Common myeloid progenitor, CD34-positive (primary cell): ENCODE measurements at places on chromosomes 5 and 9.
A peak's percentile ranks its signal among the peaks of the same experiment; 100 is the strongest.

GRCh38 chr9:89505048-89505447 is 7.1 kb upstream of the SEMA4D start:
- no peaks in the 10 kb centered on the region for H3K27me3 ChIP-seq
- H3K4me3 ChIP-seq, result no peak overlapping the region
- H3K27ac ChIP-seq, result no peak overlapping the region
- H3K4me1 ChIP-seq, result peaks cover 55% of the 10 kb centered on the region
- DNase-seq, result no peak
- no peaks in the 10 kb centered on the region for H3K36me3 ChIP-seq

- peak overlapping the region; percentile 25 for H3K27ac ChIP-seq
- DNase-seq, result no peak
- peaks cover 71% of the 10 kb centered on the region for H3K4me1 ChIP-seq
- peak overlapping the region; percentile 42 for H3K4me3 ChIP-seq
- no peaks in the 10 kb centered on the region for H3K27me3 ChIP-seq
These were observed 825 bp upstream of the TOR4A start for GRCh38 chr9:137276473-137277328.

- no peak overlapping the region for H3K27ac ChIP-seq
- no peak overlapping the region for H3K4me3 ChIP-seq
- no peak for DNase-seq
These were observed 12.6 kb upstream of the KIF27 start for GRCh38 chr9:83933790-83934189.

DNA sequence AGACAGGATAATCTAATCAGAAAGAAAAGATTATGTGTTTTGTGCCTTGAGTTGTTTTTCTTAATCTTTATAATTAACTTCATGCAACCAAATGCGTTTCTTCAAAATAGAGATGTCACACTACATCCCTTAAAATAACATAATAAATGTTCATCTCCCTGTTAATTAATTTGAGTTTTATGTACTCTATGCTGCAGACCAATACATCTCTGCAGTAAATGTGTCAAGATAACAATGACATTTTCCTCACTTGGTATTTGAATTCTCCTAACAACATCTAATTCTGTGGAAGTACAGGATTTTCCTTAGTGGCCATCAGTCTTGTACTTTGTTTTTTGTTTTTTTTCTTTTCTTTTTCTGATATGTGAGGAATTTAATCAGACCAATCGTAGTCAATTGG is 279.2 kb upstream of the TYRP1 start:
- no peak for DNase-seq
- H3K4me3 ChIP-seq, result no peak overlapping the region
- no peaks in the 10 kb centered on the region for H3K36me3 ChIP-seq
- H3K4me1 ChIP-seq, result no peaks in the 10 kb centered on the region

- no peaks in the 10 kb centered on the region for H3K4me1 ChIP-seq
- no peaks in the 10 kb centered on the region for H3K36me3 ChIP-seq
- H3K4me3 ChIP-seq, result no peak overlapping the region
- no peak overlapping the region for H3K27ac ChIP-seq
- H3K27me3 ChIP-seq, result no peaks in the 10 kb centered on the region
- no peak for DNase-seq
These were observed 339.5 kb downstream of the PDE4D start for GRCh38 chr5:59553992-59554391.

DNA sequence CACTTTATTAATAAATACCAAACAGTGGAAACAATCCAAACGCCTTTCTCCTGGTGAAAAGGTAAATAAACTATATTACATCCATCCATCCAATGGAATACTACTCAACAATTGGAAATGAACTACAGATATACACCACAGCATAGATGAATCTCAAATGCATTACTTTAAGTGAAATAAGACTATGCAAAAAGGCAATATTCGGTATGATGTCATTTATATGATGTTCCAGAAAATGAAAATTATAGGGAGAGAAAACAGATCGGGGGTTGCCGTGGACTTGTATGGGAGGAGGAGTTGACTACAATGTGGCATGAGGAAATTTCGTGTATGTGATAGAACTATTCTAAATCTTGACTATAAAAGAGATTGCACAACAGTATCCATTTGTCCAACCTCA is 27.5 kb upstream of the SLIT3 start:
- H3K27me3 ChIP-seq, result no peaks in the 10 kb centered on the region
- no peak overlapping the region for H3K27ac ChIP-seq
- H3K4me1 ChIP-seq, result no peaks in the 10 kb centered on the region
- no peak overlapping the region for H3K4me3 ChIP-seq
- no peak for DNase-seq

GRCh38 chr9:99852617-99853016 is 30.9 kb downstream of the NR4A3 start:
- no peaks in the 10 kb centered on the region for H3K36me3 ChIP-seq
- no peak overlapping the region for H3K4me3 ChIP-seq
- DNase-seq, result no peak
- H3K27me3 ChIP-seq, result no peaks in the 10 kb centered on the region
- H3K27ac ChIP-seq, result no peak overlapping the region

DNA sequence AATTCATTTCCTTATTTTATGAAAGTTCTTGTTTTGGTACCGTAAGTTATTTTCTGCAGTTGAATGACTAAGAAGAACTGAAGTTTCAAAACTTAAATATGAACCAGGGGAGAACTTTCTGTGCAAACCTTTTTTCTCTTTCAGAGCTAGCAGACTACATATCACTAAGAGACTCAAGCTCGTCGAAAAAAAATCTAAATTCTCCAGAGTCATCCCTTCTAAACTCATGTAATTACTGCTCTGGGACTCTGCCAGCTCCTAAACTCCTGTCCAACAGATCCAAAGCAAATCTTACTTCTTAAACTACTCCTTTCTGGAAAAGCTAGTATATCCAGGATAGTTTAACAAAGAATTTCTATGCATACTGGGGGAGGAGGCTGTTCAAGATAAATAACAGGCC is 87.0 kb upstream of the NR5A1 start:
- H3K27ac ChIP-seq, result no peak overlapping the region
- H3K4me1 ChIP-seq, result peaks cover 14% of the 10 kb centered on the region
- no peaks in the 10 kb centered on the region for H3K36me3 ChIP-seq
- no peaks in the 10 kb centered on the region for H3K27me3 ChIP-seq
- no peak overlapping the region for H3K4me3 ChIP-seq
- DNase-seq, result no peak

- no peak for DNase-seq
- no peak overlapping the region for H3K27ac ChIP-seq
- no peak overlapping the region for H3K4me3 ChIP-seq
- H3K4me1 ChIP-seq, result no peaks in the 10 kb centered on the region
These were observed 247.0 kb downstream of the CDH9 start for GRCh38 chr5:26791433-26791832.

- peak overlapping the region; percentile 90 for H3K4me3 ChIP-seq
- no peaks in the 10 kb centered on the region for H3K36me3 ChIP-seq
- H3K4me1 ChIP-seq, result peaks cover 31% of the 10 kb centered on the region
- no peak for DNase-seq
- H3K27me3 ChIP-seq, result no peaks in the 10 kb centered on the region
These were observed 247.7 kb upstream of the ANKRD55 start for GRCh38 chr5:56480705-56481427.
